Cardiac muscle cell (in vitro differentiated cells and primary cell): ENCODE measurements at places on chromosomes 2 and 18. TPM values are rescaled to one million over a fixed set of nuclear protein-coding genes. Genes with fewer than 3 reads are reported as not detected.

- DNase-seq, result no peak
Observed at GRCh38 chr2:207688597-207688996, 22.8 kb upstream of the CCNYL1 start.

DNA sequence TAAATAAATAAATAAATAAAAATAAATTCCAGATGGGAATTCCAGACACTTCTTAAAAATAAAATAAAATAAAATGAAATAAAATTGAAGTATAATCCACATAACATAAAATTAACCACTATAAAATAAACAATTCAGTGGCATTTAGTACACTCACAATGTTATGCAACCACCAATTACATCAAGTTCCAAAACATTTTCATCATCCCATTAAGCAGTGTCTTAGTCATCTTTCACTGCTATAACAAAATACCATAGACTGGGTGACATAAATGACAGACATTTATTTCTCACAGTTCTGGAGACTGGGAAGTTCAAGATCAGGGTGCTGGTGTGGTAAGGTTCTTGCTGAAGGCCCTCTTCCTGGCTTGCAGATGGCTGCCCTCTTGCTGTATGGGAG lies 22.6 kb upstream of the PROKR1 start:
- no peak for DNase-seq

DNA sequence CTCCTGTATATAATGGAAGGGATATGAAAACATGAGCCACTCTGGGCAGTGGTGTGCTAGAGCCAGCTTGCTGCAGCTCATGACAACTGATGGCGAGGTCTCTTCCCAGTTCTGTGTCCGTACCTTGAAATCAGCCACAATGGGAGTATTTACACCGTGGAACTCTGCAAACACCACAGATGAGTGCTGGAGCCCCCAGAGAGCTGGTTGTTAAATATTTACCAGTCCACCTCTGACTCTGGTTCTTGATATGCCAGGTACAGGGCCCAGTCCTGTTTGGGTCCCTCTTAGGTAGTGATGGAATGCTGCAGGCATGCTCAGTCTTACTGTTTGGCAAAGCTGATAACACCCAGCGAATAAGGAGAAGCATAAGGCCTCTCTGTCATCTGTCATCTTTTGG lies 116.1 kb upstream of the GLI2 start:
- no peak for DNase-seq

- no peak for DNase-seq
Observed at GRCh38 chr18:68438983-68439382, 275.9 kb downstream of the TMX3 start.

- DNase-seq, result no peak
Observed at GRCh38 chr2:205370726-205371125, 311.6 kb upstream of the NRP2 start.

DNA sequence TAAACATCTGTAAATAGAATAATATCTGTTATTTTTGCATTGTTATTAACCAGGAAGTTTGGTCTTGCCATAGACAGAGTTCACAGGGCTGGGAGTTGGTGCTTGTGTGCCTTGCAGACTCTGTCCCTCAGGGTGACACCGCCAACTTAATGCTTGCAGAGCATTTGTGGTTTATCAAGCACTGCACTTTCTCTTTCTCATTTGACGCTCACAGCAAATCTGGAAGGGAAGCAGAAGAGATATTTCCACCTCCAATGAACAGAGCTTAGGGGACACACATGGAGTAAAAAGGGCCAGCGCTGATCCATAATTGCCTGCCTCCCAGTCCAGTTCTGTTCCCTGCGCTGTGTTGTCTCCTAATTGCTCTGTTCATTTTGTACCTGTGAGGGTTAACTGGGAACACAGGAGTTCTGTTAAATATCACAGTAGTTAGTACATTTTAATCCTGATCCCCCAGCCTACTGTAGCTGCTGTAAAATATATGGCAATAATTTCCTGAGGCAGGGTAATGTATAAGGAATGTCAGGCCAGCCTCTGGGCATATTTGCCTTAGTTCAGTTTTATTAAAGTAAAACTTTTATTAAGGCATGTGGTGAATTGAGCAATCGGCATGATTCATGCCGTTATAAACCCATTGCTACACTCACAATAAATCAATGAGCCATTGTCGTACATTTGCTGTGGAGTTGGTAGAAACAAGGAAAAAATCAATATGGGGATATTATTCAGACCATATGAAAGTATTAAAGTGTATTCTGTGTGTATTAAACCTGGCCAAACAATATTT lies 182.5 kb upstream of the OSR1 start:
- DNase-seq, result no peak

- DNase-seq, result no peak
Observed at GRCh38 chr18:57333940-57334339, 18.4 kb upstream of the ST8SIA3 start.

DNA sequence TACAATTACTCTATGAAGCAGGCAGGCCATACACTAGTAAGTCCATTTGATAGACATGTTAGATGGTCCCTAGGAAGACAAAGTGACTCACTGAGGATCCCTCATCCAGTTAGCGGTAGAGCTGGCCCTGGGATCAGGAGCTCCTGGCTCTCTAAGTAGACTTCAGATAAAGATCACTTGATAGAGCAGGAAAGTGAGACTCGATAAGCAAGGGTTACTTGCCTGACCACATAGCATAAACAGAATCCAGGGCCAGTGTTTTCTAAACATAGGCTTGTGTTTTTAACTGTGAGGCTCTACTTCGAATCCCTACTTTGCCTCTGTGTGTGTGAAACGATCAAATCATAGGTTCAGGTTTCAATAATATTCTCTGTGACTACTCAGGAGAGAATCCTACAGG lies 355.2 kb upstream of the TRIB2 start:
- DNase-seq, result no peak

DNA sequence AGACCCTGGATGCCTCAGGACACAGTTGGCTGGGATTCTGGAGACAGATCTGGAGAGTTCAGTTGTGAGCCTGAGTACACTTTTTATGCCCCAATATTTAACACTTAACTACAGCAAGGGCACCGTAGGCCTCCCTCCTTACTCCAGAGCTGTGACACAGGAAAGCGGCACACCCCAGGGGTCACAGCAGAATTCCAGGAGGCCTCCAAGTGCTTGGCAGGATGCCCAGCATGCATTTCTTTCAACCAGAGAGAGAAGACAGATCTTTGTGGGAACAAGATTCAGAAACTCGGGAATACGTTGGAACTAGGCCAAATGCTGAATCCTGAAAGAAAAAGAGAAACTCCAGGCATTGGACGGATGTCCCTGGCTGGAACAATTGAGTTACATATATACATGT lies 199.2 kb upstream of the NT5C1B start:
- peak; percentile 49 for DNase-seq

DNA sequence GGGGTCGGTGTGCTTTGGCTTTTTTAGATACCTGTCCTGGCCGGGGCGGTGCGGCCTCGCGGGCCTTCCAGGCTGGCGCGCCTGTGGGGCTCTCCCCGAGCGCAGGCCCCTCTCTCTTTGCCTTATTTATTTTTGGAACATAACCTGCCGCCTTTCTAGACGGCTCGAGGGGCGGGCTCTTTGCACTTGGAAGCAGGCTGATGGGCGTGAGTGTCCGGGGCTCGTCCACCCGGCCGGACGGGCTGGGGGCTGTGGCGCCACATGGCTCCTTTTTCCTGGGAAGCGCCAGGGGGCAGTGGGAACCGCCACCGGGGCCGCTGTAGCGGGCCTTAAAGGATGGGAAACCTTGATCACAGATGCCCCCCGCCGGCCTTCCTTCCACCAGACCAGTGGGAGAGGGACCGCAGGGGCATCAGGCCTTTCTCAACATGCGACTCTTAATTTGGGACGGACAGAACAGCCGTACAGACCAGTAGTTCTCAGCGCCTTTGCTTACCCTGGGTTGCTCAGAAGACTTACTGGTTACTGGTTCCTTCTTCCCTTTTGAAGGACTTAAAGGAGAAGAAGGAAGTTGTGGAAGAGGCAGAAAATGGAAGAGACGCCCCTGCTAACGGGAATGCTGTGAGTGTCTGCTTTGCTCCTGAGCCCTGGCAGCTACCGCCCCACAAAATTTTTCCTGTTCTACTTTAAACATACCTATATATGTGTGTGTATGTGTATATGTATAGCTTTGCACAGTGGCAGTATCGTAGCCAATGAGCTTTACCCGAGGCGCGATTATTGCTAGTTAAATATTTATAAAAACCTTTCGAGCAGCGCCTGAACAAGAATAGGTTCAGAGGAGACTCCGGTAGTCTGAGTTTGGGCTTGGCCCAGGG lies 2.7 kb downstream of the PTMA start:
- peak; percentile 74 for DNase-seq

DNA sequence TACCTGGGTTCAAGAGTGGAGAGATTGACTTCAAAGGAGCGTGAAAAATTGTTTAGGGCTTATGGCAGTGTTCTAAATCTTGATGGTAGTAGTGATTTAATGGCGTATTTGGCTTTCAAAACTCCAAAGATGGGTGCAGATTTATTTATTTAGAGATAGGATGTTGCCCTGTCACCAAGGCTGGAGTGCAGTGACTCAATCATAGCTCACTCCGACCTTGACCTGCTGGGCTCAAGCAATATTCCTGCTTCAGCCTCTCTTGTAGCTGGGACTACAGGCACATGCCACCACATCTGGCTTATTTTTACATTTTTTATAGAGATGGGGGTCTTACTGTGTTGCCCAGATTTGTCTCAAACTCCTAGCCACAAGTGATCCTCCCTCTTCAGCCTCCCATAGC lies 52.5 kb downstream of the FAM117B start:
- DNase-seq, result no peak

DNA sequence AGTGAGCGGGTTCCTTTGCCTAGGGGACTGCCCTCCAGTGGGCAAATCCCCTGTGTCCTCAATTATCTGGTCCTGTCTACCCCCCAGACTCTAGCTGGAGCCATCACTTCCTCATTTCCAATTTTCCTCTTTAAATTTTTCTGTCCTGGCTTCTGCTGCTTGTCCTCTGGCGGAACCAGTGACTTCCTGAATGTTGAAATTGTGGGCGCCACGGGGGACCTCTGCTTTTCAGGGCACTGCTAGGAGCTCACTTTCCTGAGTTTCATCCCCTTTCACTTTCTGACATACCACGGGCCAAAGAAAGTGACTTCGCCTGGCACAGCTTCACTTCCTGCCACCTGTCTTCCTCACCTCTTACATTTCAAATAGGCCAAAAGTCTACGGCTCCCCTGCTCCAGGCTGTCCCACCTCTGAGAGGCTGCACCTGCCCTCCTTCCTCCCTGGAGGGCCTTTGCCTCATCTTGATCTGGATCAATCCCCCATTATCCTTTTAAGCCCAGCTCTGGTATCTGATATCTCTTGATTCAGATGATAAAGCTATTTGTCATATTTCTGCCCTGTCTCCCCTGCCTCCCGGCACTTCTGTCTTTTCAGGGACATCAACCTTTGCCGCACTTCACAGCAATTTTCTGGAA lies 1.4 kb upstream of the MARCO start:
- DNase-seq, result no peak

DNA sequence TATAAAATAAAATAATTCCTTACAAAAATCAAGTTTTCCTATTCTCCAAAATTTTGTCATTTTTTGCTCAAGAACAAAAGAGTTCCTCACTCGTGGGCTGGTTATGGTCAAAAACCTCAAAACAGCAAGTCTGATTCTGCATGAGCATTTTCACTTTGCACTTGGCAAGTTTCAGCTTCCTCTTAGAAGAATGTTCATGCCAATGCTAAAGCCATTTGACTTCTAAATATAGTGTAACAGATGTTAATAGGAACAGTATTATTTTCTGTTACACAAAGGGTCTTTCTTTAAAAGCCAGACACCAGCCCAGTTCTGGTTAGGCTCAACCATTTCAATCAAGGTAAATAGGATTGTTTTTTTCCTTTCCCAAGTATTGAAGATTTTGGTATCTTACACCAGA lies 261.3 kb upstream of the CCDC68 start:
- no peak for DNase-seq

DNA sequence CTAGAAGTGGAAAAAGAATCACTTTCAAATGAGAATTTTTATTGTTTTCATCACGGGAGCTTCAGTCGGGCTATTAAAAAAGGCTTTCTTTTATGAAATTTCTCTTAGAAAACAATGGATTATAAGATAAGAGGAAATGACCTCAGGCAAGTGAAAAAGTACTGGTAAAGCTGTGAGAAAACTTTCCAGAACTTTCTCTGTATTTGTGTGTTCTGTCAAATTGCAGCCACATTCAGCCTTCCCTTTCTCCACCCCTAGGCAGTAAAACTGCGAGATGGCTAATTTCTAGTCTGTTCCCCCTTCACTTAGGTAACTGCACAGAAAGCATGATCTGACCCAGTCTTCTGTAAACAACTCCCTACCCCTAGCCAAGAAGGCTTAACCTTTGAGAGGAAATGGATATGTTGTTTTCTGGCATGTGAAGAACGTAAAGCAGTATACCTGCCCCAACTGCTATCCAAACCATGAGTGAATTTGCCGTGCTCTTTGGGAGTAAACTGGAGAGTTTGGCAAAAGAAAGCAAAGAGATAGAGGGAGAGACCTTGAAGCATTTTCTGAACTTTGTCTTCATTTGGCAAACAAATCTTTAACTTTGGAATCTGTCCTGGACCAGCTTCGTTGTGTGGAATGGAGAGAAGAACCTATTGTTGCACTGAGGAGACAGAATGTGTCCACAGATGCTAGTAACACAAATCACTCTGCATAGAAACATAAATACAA lies 105.4 kb downstream of the ETAA1 start:
- DNase-seq, result no peak

GRCh38 chr2:55482186-55482884 lies 37.2 kb upstream of the CFAP36 start:
- DNase-seq, result no peak

- no peak for DNase-seq
Observed at GRCh38 chr2:48756289-48756688, 765 bp upstream of the LHCGR start.

DNA sequence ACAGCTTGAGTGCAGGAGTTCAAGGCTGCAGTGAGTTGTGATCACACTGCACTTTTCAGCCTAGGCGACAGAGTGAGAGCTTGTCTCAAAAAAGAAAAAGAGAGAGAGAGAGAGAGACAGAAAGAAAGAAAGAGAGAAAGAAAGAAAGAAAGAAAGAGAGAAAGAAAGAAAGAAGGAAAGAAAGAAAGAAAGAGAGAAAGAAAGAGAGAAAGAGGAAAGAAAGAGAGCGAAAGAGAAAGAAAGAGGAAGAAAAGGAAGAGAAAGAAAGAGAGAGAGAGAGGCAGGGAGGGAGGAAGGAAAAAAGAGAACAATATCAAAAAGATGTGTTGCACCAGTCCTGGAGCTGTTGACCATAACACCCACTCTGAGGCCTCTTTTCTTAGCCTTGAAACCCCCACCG lies 89.8 kb upstream of the MBOAT2 start:
- DNase-seq, result no peak

- no peak for DNase-seq
Observed at GRCh38 chr2:104033399-104033798, 820.5 kb upstream of the POU3F3 start.

DNA sequence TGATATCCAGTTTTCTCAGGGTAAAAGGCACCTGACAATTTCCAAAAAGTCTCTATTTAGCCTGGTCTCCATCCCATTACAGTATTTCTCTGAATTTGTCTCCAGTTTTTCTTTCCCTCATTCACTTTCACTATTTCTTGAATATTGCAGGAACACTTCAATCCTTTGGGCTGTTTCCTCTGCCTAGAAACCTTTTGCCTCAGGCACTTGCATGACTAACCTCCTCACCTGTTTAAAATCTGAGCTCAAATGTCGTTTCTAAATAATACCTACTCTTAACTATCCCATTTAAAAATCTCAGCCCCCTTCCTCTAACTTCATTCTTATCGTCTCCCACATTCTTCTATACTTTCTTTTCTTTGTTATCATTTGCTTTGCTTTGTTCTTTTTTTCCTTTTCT lies 9.0 kb downstream of the SCN2A start:
- no peak for DNase-seq

CNRIP1 gene
- 6.9 and 8.8 TPM in 2 replicates for total RNA-seq

MROH2A gene
- 0.12 TPM in 1 of 2 replicates, not detected in the other for total RNA-seq

ANXA4 gene
- 11.0 and 18.0 TPM in 2 replicates for total RNA-seq

TAF1B gene
- 6.7 and 11.2 TPM in 2 replicates for total RNA-seq

NBAS gene
- total RNA-seq, result 55.4 and 74.8 TPM in 2 replicates

AQP12A gene
- not detected in 2 replicates for total RNA-seq

TMEM247 gene
- total RNA-seq, result not detected in 2 replicates

TPGS2 gene
- total RNA-seq, result 117 and 185 TPM in 2 replicates
